Progenitor cell of endocrine pancreas (in vitro differentiated cells): ENCODE measurements at places on chromosomes 11 and 22. TPM values are rescaled to one million over a fixed set of nuclear protein-coding genes. Genes with fewer than 3 reads are reported as not detected.

The LDHAL6A gene
- total RNA-seq, result not detected in 2 replicates

The GALNT18 gene
- 2.1 TPM in 2 replicates for total RNA-seq

DNA sequence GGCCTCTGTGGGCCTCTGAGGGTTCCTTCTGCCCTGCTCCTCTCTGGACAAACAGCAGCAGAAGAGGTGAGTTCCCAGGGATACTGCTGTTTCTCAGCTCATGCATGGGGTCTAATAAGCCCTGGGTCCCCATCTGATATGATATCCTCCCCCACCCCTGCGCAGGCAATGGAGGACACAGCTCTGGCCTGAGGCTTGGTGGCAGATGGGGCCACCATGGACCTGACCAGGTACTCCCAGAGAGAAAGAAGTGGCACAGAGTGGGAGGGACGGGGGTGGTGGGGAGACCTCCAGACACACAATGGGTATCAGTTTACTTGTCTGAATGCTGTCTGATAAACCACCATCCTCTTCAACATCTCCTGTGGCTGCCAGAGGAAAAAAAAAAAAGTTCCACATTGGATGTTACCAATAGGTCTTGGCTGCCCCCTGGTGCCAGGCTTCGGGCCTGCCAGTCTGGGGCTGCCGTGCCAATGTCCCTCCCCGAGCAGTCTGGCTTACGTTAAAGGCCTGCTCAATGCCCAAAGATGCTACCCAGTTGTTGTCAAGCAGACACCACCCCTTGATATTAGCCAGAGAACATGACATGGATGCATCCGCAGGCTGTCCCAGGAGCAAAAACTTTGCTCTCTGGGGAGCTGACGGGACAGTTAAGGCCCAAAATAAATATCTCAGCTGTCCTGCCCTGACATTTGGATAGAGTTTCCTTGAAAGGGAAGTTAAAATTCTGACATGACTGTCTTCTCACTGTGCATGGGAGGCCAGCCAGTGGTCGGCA, 27.9 kb upstream of the ABCC8 start:
- DNase-seq, result peak; percentile 74

- no peak for DNase-seq
Measured at GRCh38 chr11:87290304-87290922, 252.7 kb downstream of the TMEM135 start.

- DNase-seq, result no peak
Measured at GRCh38 chr11:1072821-1073231, 1.8 kb upstream of the MUC2 start.

DNA sequence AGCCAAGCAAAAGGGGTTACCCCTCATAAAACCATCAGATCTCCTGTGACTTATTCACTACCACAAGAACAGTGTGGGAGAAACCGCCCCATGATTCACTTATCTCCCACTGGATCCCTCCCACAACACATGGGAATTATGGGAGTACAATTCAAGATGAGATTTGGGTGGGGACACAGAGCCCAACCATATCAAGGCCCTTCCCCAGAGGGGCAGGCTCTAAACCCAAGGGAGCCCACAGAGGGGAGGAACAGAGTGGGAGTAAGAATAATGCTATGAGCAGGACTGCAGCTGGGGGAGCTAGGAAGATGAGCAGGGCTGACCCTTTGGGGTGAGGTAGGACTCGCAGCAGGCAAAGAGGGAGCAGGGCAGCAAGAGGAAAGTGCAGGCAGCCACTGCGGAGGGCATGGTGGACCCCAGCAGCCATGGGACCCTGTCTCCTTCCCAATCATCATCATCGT, 59.3 kb downstream of the CD82 start:
- DNase-seq, result no peak

- DNase-seq, result no peak
Measured at GRCh38 chr11:18005376-18006129, 7.3 kb downstream of the SERGEF start.

GRCh38 chr11:61121192-61121831, 19.0 kb downstream of the CD5 start:
- no peak for DNase-seq
